ENCODE measurements at places on chromosomes 5 and 9.

- DNase-seq: no peak
These were observed 988 bp downstream of the OXCT1 start for GRCh38 chr5:41869151-41869723.

GRCh38 chr5:50420343-50420935 lies 20.6 kb downstream of the EMB start:
- no peak for DNase-seq

DNA sequence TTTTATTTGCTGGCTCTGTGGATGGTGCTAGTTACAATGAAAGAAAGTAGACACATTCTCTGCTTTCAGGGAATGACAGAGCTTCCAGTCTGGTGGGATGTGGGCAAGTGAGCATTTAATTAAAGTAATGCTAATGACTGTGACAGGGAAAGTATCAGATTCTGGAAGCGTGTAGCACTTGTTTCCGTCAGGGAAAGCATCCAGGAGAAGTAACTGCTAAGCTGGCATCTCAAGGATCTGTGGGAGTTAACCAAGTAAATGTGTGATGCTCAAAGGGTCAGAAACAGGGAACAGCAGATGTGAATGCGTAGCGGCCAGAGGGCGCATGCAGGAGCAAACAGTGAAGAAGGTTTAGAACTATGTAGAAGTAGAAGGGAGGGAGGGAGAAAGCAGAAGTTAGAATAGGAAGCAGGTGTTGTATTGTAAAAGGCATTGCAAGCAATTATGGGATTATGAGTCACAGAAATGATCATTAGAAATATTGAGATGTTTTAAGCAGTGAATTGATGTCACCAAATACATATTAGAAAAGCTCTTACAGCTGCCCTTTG lies 12.2 kb downstream of the KLHL9 start:
- DNase-seq: no peak

DNA sequence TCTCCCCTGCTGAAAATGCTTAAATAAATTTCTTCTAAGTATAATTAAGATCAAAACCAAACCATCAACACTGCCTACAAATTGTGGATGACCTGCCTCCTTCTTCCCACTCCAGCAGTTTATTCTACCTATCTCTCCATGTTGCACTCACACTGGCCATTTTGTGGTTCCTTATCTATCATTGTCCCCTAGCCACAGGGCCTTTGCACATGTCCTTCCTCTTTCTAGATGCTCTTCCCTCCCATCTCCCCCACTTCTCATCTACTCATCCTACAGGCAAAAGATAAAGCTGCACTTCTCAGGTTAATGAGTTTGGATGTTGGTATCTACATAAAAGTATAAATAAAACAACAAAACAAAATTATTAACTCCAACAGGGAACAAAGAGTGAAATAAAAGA lies 70.6 kb upstream of the CCNG1 start:
- DNase-seq: no peak

DNA sequence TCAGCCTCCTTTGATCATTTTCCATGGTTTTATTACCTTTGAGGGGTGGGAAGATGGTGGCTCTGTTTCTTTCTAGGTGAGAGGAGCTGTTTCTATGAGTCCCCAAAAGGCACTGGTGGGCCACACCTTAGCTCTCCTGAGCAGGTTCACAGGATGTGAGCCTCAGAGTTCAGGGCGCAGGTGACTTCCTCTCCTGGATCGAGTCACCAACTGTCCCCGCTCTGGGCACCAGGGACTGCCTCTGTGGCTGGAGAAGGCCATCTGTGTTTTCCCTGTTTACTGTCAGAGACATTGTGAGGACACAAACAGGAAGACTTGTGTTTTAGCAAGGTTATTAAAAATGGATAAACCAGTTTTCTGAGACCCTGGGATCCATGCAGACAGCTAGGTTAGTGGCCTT lies 68.5 kb downstream of the IL31RA start:
- DNase-seq: no peak

GRCh38 chr9:100525563-100525962 lies 52.3 kb upstream of the CAVIN4 start:
- no peak for DNase-seq

DNA sequence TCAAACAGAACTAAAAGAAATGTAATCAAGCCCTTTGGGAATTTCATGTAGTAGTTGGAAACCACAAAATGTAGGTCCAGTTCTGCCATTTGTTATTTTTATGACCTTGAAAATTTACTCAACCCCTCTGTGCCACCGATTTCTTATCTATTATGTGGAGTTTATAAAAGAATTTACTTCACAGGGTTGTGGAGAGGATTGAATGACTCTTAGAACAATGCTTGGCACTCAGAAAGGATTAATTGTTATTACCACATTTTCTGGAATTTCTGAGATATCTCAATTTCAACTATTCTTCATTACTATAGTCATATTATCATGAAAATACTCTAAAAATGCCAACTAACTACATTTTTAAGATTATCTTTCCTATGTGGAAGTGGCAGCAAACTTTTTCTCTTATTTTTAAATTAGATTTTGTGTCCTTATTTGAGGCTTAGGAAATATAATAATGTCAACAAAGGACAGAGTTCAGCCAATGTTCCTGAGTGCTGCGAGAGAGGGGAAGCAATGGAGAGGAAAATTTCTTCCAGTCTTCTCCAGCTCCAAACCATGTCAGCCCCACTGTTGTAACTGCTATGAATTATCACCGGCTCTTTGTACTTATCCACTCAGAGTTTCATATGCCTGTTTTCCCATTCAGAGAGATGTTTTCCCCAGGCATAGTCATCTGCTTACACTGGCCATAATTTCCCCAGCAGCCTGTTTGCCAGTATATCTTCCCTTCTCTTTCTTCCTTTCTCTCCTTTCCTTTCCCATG lies 525.6 kb downstream of the SPATA31D1 start:
- DNase-seq: no peak

DNA sequence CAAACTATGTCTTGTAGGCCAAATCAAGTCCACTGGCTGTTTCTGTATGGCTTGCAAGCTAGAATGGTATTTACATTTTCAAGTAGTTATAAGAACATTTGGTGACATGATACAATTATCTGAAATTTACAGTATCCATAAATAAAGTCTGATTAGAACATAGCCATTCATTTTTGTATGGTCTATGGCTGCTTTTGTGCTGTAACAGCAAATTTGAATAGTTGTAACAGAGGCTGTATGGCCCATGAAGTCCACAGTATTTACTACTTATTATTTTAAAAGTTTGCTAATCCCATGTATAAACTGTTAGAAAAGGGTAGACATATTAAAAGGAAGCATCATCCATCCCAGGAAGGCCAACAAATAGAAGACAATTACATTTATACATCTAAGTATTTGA lies 17.7 kb downstream of the DHX29 start:
- DNase-seq: no peak

GRCh38 chr5:138339091-138339456 lies 1.0 kb downstream of the FAM53C start:
- peak; percentile 18 for DNase-seq

DNA sequence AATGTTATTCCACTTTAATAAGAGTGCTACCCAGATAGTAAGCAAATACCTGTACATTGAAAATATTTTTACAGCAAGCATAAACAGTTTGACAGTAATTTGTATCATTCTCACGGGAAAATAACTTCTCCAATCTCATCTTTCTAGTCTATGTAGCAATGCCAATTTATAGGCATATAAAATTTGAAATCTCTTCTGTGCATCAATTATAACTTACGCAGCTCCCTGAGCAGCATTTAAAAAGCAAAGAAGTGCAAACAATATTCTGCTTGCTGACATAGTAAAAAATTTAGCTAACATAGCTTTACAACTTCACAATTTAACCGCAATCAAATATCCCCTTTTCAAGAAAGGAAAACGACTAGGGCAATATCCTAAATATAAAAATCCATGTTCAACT lies 257.3 kb downstream of the FBXL17 start:
- DNase-seq: no peak

GRCh38 chr9:87716141-87716540 lies 9.8 kb upstream of the CTSL start:
- no peak for DNase-seq

DNA sequence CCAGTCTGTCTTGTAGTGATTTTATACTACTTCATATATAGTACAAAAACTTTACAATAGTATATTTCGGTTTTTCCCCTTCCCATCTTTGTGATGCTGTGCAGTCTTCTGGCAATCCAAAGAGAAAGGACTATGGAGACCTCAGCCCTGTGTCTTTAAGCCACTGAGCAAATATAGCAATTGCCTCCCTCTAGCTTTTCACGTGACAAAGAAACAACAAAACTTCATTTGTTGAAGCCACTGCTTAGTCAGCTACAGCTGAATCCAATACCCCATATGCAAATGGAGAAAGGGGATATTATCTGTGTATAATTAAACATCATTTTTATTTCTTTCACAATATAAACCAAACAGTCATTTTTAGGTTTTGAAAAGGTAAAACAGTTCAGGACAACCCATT lies 142.8 kb upstream of the STK32A start:
- no peak for DNase-seq

DNA sequence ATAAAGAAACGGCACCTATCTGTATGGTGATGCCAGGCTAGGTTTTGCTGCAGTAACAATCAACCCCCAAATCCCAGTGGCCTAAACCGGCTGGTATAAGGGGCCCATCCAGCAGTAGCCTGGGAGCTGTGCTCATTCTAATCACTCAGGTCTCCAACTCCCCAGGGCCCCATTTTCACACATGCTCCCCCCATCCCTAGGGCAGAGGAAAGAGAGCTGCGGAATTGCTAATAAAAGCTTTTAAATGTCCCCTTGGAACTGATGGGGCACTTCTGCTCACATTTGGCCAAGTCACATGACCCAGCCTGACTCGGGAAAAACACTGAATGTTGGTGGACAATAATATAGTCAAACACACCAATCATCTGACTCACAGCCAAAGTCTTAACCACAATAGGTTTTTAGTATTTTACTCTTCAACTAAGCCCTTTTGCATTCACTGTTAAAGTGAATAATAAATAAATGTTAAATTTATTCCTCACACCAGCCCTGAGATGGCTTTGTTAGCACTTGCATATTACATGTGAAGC lies 1.6 kb downstream of the FBLL1 start:
- no peak for DNase-seq

DNA sequence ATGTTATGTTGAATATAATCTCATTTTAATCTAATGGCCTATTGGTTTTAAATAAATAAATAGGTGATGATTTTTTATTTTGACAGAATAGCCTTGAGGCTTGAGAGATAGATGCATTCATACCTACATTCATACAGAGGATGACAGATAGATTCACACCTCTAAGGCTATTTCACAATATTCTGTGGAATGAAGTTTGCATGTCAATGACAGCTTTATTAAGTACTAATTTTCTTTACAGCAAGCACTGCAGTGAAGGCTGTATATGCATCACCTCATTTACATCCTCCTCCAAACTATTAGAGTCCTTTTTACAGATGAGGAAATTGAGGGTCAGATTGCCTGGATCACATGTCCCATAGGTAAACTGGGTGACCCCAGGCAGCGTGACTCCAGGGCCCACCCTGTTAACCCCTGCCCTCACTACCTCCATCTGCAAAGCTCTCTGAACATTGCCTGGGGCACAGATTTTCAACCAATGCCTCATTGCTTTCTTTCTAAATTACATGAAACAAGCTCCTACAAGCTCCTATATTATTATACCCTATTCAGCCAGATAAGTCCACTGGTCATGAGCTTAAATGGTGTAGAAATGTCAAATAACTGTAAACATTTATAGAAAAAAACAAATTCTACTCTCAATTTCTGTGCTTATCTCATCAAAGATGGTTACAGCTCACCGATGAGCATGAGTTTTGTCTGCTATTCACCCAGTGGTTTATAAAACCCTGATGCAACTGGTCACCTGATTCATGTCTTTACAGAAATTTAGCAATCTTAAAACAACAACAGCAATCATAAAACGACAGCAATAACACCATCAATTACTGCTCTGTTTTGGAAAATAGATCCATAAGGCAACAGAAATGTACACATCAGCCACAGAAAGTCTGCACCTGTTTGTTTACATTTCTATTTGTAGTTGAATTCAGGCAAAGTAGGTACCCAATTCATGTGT lies 338.0 kb downstream of the NSG2 start:
- no peak for DNase-seq

DNA sequence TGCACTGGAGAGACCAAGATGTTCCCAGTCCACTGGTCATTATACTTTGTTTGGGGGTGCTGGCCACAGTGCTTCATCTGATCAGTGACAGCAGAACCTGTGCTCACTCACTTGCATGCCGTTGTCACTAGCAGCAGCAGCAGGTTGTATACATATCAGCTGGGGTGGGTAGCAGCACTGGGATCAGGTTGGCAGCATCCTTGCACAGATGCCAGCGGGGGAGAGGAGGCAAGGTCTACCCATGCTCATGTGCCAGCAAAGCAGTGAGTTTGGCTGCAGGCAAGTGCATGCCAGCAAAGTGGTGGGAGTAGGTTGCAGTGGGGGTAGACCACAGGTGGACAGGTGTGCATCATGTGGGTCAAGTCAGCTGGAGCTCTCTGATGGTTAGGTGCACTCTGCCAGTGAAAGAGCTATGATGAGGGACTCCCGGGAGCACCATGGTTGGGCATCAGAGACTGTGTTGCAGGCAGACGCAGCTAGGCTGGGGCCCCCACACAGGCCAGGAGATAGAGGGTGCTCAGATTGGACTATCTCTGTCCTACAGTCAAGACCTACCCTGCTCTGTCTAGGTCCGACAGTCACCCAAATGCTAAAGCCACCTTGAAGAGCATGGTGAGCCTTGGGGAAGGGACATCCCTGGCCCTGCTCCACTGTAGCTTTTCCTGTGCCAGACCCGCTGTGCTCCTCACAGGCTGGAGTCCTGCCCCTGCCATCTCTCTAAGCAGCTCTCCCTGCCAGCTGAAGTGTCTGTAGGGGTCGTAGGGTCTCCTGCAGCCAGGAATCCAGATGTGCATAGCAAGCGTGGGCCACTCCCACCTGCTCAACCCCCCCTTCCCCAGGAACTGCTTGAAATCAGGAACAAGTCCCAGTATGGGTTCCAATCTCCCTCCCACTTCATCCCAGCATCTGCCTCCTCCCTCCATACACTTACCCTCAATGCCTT lies 119.8 kb downstream of the RNF180 start:
- DNase-seq: no peak

GRCh38 chr5:35854248-35854647 lies 2.4 kb upstream of the IL7R start:
- peak; percentile 92 for DNase-seq

All from CD4-positive, CD25-positive, alpha-beta regulatory T cell (primary cell).